ENCODE measurements at places on chromosomes 3 and 15. TPM values are rescaled to one million over a fixed set of nuclear protein-coding genes. Genes with fewer than 3 reads are reported as not detected.

DNA sequence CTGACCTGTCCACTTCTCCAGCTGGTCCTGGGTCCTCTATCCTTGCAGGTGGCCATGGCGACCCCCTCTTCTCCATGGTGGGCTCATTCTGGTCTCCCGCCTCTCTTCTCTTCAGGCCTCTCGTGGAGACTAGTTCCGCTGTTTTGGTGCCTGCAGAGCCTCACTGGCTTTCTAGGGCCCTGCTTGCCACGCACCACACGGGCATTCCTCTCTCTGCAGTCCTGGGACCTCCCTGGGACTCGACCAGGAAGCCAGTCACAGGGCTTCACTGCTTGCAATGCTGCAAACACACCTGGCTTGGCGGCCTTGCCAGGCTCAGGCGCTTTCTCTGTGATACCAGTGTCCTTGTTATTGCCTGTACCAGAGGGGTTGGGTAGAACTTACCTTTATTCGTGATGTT, 9.1 kb downstream of the SLC28A1 start:
- no peak for DNase-seq

DNA sequence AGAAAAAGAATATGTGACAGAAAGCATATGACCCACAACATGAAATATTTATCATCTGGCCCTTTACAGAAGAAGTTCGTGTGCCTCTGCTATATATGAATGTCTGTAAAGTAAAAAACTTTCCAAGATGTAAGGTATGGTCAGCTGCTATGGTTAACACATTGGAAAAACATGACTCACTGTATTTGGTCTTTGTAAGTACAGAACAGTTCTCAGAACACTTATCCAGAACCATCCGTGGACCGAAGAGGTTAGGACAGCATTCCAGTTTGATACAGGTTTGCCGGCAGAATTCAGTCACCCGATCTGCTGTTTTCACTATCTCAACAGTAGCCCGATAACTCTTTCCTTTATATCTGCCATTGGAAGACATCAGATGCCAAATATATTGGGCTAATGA, 13.5 kb upstream of the STIMATE start:
- no peak for DNase-seq

The PLCH1 gene
- total RNA-seq: 33.4 TPM

GRCh38 chr15:65372787-65373067, 5.1 kb downstream of the IGDCC3 start:
- no peak for DNase-seq

DNA sequence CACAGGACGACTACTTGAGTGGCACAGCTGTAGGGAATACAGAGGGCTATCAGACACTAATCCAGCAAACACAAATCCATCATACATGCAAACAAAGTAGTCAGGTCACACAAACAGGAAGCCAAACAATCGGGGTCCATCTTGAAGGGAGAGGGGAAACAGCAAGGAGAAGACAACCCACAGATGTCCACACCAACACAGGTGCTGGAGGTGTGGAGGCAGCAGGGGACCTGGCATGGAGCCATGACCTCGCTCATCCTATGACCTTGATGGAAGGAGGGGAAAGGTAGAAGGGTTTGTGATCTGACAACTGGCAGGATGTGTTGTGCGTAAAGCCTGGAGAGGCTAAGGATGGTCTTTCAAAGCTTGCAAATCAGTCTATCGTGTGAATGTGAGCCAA, 39.9 kb upstream of the SKOR1 start:
- DNase-seq: no peak

DNA sequence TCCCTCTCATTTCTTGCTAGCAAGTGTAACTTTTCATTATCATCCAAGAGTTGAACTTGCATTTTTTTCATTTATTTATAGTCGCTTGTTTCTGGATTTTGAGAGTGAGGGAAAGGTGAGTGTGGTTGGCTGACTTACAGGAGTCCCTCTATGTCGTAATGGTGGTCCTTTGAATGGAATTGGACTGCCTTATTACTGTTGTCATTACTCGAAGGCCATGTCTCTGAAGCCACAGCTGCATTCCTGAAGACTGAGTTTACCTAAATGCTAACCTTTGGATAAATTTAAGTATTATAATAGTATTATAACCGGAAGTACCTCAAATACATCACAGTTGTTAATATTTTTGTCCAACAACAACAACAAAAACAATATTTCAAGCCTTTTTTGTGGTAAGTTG, 488.9 kb downstream of the GABRG3 start:
- no peak for DNase-seq

Data from transverse colon (tissue), 4 donors.